ENCODE measurements at places on chromosomes 1 and 21.

- no peak for DNase-seq
These were observed 54.2 kb downstream of the SYT2 start for GRCh38 chr1:202656057-202656456.

GRCh38 chr1:31797216-31797615, 18.6 kb downstream of the SPOCD1 start:
- DNase-seq: no peak

DNA sequence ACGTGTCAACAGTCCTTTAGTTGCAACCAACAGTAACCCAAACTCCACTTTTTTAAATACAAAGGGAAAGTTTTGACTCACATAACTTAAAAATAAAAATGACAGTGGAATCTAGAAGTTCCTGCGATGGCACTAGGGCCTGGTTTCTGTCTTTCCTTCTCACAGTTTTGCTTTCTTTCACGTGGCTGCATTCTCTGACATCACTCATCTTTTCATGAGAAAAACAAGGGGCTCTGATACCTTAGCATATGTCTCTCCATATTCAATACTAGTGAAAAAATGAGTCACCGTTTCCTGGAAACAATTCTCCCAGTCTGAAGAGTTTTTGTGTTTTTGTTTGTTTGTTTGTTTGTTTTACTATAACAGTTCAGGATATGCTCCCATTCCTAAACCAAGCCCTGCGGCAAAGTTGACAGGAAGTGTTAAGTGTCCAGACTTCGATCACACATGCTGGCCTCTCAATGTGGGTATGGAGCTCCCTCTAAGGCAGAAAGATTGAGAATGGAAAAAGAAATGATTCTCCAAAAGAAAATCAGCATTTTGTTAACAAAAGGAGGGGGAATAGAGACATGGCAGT, 483.3 kb downstream of the TTLL7 start:
- DNase-seq: no peak

GRCh38 chr1:183837062-183837461, 32.1 kb downstream of the RGL1 start:
- no peak for DNase-seq

GRCh38 chr1:50822035-50822776, 137.9 kb downstream of the FAF1 start:
- DNase-seq: no peak

DNA sequence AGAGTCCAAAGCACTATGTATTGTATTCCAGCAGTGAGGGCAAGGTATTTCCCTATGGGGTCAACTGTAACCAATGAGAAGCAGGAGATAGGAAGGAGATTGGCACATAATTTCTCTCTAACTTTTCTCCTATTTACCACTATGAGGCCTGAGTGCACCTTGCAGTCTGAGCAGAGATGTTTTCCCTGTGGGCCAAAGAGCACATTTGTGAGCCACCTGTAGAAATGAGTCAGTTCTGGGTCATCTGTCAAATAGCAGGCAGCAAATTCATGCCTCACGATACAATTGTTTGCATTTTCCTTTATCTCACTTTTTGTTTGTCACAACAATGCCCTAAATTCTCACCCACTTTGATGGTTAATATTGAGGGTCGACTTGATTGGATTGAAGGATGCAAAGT, 547.2 kb upstream of the NCAM2 start:
- no peak for DNase-seq

GRCh38 chr1:57831624-57832023, 407.8 kb upstream of the DAB1 start:
- DNase-seq: no peak

DNA sequence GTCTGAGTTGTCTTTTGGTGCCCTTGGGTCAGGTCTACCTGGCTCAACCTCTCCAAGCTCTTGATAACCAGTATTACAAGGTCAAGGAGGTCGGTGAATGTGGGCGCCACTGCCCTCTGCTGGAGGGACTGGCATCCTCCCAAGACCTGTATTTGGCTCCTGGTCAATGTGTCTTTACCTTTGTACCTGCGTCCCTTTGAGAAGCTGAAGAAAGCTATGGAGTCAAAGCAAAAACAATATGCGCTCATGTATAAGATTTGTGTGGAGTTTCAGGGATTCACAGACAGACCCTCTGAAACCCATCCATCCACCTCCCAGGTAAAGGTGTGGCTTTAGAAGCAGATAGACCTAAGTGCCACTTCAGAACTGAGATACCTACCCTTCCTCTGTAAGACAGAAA, 61.8 kb upstream of the NBL1 start:
- DNase-seq: peak; percentile 82

GRCh38 chr1:3625151-3625907, 514 bp downstream of the TPRG1L start:
- peak; percentile 31 for DNase-seq

DNA sequence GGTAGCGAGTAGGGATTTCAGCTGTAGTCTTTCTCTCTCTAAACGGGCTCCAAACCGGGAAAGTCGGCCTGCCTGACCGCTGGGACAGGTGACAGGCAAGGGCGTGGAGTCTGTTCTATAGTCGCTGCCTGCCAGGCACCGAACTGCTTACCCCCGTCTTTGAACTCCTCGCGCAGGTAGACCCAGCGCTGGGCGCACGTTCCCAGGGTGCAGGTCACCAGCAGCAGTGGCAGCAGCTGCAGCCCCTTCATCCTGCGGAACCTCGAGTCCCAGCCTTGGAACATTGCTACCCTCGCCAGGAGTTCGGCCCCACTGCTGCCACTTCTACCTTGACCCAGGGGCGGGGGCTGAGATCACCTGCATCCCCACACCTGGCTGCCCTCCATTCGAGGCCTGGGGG, 22.2 kb upstream of the OSBPL9 start:
- DNase-seq: no peak

- DNase-seq: no peak
These were observed 10.3 kb downstream of the CFAP107 start for GRCh38 chr1:12756273-12756672.

GRCh38 chr1:151653397-151653796, 41.5 kb downstream of the SNX27 start:
- no peak for DNase-seq

- DNase-seq: no peak
These were observed 18.3 kb upstream of the HJV start for GRCh38 chr1:146039844-146040194.

GRCh38 chr1:101262060-101262459, 25.2 kb downstream of the S1PR1 start:
- no peak for DNase-seq

DNA sequence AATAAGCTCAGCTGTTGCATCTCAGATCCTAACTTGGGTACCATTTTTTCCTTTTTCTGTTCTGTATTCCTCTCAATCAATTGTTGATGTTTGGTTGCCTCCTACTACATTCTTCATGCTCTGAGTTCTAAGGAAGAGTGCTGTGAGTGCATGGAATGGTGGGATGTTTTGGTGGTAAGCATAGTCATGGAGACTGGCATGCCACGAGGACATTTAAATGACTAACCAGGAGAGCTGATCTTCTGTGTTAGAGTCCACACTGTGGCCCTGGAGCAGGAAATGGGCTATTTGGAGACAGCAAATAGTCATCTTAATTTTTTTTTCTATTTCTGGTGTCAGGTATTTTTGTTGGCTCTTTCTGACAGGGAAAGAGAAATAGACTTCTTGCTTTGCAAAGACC, 69.5 kb upstream of the HSD17B7 start:
- no peak for DNase-seq

DNA sequence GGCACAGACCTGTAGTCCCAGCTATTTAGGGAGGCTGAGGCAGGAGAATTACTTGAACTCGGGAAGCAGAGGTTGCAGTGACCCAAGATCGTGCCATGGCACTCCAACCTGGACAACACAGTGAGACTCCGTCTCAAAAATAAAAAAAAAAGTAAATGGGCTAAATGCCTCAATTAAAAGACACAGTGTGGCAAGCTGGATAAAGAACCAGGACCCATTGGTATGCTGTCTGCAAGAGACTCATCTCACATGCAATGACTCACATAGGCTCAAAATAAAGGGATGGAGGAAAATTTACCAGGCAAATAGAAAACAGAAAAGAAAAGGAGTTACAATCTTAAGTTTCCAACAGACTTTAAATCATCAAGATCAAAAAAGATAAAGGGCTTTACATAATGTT, 40.3 kb downstream of the ACBD6 start:
- DNase-seq: no peak

GRCh38 chr1:11664336-11665065, 501 bp downstream of the FBXO6 start:
- DNase-seq: peak; percentile 66

- no peak for DNase-seq
These were observed 278.8 kb downstream of the KIF26B start for GRCh38 chr1:245433561-245433960.

DNA sequence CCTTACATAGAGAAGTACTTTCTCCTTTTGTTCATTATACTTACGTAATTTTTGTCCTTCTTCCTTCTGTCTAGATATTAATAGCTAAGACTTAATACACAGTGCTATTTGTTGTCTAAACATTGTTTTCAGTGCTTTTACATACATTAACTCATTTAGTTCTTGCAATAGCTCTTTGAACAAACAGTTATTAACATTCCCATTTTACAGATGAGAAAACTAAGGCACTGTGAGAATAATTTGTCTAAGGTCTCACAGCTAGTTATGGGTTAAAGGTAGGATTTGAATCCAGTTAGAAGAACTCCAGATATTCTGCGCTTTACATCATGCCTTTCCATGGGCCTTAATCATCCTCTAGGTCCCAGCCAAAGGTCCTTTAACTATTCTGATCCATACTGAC, 19.6 kb downstream of the CCDC17 start:
- no peak for DNase-seq

DNA sequence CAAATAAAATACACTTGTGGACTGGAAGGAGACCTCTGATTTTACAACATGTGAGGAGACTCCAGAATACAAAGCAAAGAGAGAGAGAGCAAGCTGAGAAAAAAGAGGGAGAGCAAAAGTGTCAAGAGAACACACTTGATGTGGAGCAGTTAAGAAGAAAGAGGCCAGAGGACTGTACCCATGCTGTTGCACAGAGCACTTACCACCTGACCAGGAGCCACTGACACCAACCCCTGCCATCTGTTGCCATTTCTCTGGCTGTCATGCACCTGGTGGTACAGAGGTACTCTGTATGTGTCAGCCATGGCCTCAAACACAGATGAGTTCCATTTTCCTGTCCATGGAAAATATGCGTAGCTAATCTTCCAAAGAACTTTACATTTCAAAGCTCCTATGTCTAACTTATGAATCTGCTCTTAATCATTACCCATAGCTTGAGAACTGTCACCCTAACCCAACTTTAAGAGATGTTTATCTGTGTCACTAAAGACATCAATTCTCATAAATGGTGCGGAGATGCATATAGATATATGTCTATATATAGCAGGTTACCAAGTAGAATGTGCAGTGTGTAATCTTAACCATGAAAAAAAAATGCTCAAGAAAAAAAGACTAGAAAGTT, 32.8 kb upstream of the ABCD3 start:
- no peak for DNase-seq

- no peak for DNase-seq
These were observed 9.4 kb upstream of the VAMP4 start for GRCh38 chr1:171751221-171751620.

DNA sequence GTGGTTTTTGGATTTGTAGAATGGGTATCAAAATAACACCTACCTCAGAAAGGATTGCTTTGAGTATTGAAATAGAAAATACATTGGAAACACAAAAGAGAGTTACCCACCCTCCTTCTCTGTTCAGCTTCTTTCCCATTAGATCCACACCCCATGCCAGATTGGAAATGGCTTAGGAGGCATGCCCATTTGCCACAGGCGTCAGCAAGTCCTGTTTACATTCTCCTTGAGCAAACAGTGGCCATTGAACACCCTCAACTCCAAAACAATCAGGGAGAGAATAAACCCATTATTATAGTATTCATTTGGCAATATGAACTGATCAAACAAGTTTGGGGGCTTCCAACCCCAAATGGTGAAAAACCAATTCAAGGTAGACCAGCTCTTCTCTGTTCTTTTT, 2.4 kb downstream of the ELAPOR1 start:
- no peak for DNase-seq

- no peak for DNase-seq
These were observed 23.2 kb upstream of the IFNAR1 start for GRCh38 chr21:33301632-33302002.

DNA sequence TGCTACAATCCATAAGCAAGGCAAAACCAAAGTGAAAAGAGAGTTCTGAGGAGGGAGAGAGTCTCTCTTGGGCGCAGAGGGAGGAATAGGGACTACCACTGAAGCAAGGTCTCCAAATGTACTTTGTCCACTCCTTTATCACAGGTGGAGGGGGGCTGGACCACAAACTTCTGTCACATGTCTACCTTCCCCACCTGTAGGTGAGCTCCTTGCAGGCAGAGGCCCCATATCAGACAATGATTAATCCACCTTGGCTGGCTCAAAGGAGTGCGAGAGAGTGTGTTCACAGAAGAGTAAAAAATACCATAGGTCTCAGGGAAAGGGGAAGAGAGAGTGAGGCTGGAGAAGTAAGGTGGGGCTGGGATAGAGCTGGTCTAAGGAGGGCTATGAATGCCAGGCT, 4.5 kb downstream of the BEND5 start:
- no peak for DNase-seq

DNA sequence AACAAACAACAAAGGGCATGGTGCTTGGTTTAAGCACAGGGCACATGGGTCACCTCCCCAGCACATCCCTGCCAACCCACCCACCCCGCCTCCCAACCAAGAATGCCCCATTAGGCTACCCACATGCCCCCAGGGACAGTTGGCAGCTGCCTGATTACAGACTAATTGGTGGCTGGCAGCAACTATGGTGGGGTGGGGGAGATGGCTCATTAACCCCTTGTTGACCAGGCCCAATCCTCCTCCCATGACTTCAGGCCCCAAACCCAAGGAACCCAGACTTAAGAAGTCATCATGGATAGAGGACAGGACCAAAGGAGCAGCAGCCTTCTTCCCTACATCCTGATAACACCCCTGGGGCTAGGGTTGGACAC, 1.3 kb downstream of the RIMS3 start:
- no peak for DNase-seq

DNA sequence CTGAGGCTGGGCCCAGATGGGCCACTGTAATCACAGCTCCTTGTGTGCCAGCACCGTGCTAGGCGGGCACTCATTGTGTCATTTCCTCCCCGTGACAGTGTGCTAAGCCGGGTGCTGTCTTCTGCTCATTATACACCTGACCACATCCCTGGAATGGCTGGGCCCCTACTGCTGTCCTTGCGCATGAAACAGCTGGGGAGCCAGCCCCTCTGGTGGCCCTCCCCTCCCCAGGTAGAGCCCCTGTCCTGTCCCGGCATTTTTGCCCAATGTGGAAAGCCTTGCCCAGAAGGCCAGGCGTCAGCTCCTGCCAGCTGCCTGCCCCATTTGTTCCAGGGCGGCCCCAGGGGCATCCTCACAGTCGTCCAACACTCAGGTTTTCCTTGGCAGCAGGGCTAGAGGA, 107.4 kb upstream of the CASZ1 start:
- DNase-seq: no peak

Measured in activated CD8-positive, alpha-beta memory T cell treated with anti-CD3 and anti-CD28 coated beads, Interleukin-2, amount 50 U/mL, for 4 hours (primary cell).